Activated naive CD4-positive, alpha-beta T cell treated with anti-CD3 and anti-CD28 coated beads for 36 hours (primary cell): ENCODE measurements at places on chromosomes 3 and 15. TPM values are rescaled to one million over a fixed set of nuclear protein-coding genes. Genes with fewer than 3 reads are reported as not detected.

The SEMA3G gene
- not detected for total RNA-seq

The NPHP3 gene
- total RNA-seq = 11.6 TPM

The ZBED2 gene
- total RNA-seq = 397 TPM

The MRPS22 gene
- total RNA-seq = 69.1 TPM

The ABTB1 gene
- total RNA-seq = 13.5 TPM

The P2RY14 gene
- total RNA-seq = 0.12 TPM

- H3K4me1 ChIP-seq = no peaks in the 10 kb centered on the region
- H3K27me3 ChIP-seq = peaks cover 17% of the 10 kb centered on the region
- DNase-seq = no peak
- H3K36me3 ChIP-seq = no peaks in the 10 kb centered on the region
- H3K27ac ChIP-seq = no peak overlapping the region
Measured at GRCh38 chr3:182637350-182638110, 155.8 kb upstream of the ATP11B start.

DNA sequence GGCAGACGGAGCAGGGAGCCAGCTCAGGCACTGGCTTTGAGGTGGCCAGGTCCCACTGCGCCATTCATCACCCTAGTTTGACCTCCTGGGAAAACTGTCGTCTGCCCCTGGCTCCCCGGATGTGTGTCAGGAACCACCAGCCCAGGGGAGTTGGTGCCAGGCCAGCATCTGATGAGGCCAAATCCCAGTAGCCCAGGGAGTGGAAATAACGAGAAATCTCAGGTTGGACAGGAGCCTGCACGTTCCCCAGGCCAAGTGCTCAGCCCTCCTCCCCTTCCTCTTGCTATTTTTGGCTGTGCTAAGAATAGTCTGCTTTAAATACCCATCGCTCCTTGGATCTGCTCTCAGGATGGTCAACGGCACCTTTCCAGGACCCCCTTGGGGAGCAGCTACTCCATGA, 93.1 kb upstream of the RPL32 start:
- no peak overlapping the region for H3K27ac ChIP-seq
- H3K4me3 ChIP-seq = no peak overlapping the region
- no peak for DNase-seq
- peaks cover 1% of the 10 kb centered on the region for H3K36me3 ChIP-seq
- H3K27me3 ChIP-seq = no peaks in the 10 kb centered on the region
- peaks cover 14% of the 10 kb centered on the region for H3K4me1 ChIP-seq

- no peaks in the 10 kb centered on the region for H3K4me1 ChIP-seq
- DNase-seq = no peak
- H3K4me3 ChIP-seq = no peak overlapping the region
- no peaks in the 10 kb centered on the region for H3K36me3 ChIP-seq
- H3K27me3 ChIP-seq = peaks cover 6% of the 10 kb centered on the region
- H3K27ac ChIP-seq = no peak overlapping the region
Measured at GRCh38 chr3:150202711-150203110, 205.4 kb upstream of the TSC22D2 start.
